Fibroblast of skin of left quadriceps (primary cell): ENCODE measurements at places on chromosomes 5 and 9.

GRCh38 chr9:34291023-34291422, 38.0 kb downstream of the KIF24 start:
- no peak for DNase-seq

DNA sequence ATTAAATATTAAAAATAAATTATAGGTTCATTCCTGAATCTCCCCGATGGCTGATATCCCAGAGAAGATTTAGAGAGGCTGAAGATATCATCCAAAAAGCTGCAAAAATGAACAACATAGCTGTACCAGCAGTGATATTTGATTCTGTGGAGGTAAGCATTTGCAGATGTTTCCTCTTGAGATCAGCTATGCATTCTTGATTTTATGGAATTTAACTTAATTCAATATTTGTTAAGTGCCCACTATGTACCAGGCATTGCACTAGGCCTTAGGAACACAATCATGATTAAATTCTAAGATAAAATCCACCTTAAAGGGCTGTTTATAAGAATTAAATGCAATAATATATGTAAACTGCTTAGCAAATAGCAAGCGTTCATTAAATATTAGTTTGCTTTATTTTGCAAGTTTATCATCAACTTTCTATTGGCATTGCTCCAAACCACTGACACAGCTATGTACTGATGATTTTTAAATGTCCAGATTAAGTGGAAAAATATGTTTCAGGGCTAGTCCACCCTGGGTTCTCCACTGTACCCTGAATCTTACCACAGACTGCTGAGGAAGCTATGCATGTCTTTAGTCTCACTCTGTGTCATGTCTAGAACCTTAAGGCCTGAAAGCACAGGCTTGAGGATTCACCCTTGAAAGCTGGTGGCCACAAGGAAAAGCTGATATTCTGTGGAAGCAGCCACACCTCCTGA, 33.2 kb downstream of the SLC22A4 start:
- peak; percentile 47 for DNase-seq

- DNase-seq, result no peak
Measured at GRCh38 chr9:103281126-103281525, 286.0 kb downstream of the CYLC2 start.

DNA sequence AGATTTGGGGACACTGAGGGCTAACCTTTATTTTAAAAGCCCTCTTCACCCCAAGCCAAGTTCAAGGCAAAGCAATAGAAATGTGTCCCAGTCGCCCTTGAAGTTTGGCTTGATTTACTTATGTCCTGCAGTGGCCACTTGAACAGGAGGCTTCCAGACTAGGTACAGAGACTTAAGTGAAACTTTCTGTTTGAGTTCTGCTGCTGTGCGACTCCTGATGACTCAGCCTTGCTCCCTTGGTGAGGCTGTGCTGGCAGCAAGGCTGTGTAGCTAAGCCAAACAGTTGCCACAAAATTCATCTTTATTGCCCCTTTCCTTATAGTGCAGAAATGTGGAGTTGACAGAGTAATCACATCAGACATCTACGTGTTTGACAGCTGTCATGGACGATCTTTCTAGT, 68.8 kb upstream of the NTRK2 start:
- no peak for DNase-seq

- DNase-seq, result no peak
Measured at GRCh38 chr9:89036891-89037290, 45.6 kb downstream of the S1PR3 start.

- DNase-seq, result no peak
Measured at GRCh38 chr5:64682608-64683007, 7.7 kb upstream of the SHISAL2B start.

GRCh38 chr9:88355166-88355565, 33.1 kb upstream of the SPIN1 start:
- no peak for DNase-seq

DNA sequence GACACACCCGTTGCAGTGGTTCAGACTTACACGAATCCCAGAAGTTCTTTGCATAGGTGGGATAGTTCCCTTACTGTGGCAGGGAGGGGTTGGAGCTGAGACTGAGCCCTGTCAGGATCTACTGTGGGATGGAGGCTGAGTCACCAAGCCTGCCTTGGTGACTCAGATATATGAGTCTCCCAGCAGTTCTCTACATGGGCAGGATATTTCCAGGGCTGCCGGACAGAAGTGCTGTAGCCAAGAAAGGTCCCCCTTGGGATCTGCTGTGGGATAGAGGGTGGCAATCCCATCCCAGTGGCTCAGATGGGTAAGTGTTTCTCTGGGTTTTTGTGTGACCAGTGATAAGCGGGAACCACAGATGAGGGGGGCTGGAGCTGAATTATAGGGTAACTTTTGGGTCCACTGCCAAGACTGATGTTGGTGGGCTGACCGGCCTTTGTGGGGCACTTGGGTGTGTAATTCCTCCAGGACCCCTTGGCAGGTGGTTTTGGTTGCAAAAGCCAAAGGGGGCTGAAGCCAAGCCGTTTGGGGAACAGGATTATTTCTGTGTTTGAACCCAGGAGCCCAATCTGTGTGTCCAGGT, 18.7 kb downstream of the XRCC4 start:
- DNase-seq, result peak; percentile 49

- no peak for DNase-seq
Measured at GRCh38 chr5:88806338-88806737, 76.6 kb downstream of the MEF2C start.

GRCh38 chr9:124290053-124290591, 32.4 kb downstream of the NEK6 start:
- DNase-seq, result no peak

GRCh38 chr5:32785611-32786254, 74.6 kb downstream of the NPR3 start:
- no peak for DNase-seq

- no peak for DNase-seq
Measured at GRCh38 chr5:16144416-16144815, 35.2 kb downstream of the MARCHF11 start.

- no peak for DNase-seq
Measured at GRCh38 chr5:82349652-82350051, 71.5 kb upstream of the RPS23 start.

GRCh38 chr5:3606121-3606831, 10.6 kb downstream of the IRX1 start:
- no peak for DNase-seq

DNA sequence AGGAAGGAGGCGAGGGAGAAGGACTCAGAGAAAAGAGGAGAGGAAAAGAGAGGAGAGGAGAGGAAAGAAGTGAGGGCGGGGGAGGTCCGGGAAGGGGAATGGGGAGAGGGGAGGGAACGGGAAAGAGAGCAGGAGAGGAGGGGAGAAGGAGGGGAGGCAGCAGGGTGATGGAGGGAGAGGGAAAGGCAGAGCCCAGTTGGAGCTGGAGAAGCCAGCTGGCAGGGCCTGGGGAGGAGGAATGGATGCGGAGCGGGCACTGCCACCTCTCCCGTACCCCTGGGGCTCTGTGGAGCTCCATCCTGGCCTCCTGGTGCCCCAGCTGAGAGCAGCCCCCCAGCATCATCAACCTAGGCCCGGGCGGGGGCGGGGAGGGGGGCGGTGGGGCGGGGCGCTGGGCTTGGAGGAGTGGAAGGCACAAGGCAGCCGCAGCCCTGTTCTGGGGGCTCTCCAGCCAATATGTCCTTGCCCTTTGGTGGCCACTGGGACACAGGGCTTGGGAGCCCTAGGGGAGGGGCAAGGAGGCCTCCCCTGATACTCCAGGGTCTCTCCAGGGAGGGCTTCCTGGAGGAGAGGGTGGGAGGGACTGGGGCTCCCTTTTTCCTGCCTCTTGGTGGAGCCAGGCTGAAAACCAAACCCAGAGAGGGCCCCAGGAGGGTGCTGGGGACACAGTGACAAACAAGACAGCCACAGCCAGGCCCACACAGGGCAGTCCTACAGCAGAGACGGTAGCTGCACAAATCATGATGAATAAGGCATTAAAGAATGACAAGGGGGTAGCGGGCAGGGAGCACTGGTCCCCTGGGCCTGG, 123.7 kb downstream of the C9orf50 start:
- DNase-seq, result no peak

DNA sequence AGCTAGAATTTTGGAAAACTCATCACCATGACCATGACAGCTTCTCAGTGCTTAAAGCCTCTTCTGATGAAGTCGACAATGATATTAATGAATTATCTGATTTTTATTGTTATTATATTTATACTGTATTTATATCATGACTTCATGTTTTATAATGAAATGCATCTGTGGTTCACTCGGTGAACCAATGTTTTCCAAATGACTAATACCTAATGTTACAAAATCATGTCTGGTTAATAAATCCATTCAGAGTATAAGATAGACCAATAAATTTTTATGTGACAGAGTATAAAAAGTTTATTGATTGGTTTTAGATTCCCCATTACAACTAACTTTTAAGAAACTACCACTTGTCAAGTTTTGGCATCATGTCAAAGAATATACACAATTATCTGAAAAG, 416.5 kb downstream of the MLLT3 start:
- peak; percentile 48 for DNase-seq

DNA sequence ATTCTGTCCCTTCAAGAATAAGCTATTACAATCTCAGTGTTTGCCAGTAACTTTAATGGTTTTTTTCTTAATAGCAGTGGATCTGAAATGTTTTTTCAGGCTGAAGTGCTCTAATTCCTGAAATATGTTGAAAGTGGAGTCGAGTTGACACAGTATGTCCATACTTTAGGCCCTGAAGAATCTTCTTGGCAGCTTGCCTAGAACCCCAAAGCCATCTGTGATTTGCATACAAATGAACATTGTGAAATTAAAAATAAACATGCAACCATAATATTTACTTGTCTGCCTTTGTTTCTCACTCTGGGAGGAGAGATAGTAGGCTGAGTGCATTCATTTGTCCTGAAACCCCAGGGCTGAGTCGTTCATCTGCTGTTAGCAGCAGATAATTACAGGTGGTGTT, 152.7 kb downstream of the ADCY2 start:
- DNase-seq, result no peak

- DNase-seq, result no peak
Measured at GRCh38 chr9:88425538-88425950, 37.3 kb downstream of the SPIN1 start.

DNA sequence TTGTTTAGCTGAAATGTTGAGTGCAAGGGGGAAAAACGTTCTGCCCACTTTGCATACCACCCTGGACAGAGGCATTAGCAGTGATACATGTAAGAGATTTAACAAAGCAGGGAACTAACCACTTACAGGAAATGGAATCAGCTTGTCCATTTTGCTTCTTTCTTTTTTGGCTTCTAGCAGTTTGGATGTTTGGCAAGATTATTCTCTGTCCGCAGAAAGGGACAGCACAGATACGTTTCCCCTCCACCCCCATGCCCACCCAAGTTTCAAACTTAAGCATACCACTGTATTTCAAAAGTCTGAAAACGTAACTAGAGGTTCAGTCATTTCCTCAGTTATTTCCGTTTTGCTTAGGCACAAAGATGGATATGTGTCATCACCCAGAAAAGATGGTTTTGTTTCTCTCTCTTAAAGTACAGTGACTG, 118.4 kb downstream of the GDNF start:
- DNase-seq, result no peak

- DNase-seq, result no peak
Measured at GRCh38 chr9:6113312-6113711, 97.9 kb upstream of the RANBP6 start.

DNA sequence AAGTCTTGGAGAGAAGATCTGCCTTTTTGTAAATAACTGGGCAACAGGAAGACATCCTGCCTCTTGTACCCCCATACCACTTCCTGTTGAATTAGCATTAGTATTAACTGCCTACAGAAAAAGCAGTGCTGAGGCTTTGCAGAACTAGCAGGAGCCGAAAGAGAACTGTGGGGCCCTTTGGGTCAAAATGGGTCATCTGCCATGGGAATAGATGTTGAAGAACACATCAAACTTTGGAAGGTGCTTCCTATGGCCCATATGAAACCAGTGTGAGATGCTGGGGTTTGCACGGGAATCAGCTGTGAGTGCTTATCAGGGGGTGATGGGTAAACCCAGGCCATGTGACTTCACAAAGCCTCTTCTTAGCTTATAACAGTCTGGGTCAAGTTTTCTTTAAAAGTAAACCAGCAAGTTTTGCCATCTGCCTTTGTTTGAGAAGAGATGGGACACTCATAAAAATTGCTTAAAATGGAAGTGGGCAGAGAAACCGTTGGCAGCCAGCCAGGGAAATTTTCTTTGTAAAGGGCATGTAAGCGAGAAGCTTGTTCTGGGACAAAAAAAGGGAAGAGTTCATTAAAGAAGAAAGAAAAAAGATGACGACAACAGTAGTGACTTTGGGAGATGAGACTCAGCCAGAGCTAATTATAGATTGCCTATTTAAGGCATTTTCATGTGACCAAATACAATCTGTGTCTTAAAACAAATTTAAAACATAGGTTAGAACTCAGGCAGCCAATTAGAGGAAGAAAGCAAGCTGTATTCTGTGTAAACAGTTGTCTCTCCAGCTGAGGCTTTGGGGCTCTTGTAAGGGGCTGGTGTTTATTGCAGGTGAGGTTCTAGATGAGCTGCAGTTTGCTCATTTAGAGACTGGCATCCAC, 4.4 kb downstream of the SLC25A25 start:
- DNase-seq, result no peak

DNA sequence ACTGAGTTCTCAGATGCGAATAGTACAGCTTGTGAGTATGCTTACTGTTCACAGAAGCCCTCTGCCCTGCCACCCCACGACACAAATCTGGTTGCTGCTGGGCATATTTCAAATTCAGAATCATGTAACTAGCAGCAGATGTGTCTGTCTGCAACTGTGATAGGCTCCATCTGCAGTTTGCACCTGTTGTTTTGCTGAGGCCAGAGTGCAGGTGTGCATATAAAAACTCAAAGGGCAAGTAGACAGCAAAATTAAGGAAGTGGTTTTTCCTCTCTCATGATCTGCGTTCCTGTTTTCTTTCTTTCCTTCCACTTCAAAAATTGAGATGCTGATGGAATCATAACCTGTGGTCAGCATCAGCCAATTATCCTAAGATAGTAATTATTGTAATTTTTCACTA, 1000.5 kb downstream of the PTPRD start:
- no peak for DNase-seq

- no peak for DNase-seq
Measured at GRCh38 chr9:123397975-123398374, 42.0 kb downstream of the CRB2 start.

DNA sequence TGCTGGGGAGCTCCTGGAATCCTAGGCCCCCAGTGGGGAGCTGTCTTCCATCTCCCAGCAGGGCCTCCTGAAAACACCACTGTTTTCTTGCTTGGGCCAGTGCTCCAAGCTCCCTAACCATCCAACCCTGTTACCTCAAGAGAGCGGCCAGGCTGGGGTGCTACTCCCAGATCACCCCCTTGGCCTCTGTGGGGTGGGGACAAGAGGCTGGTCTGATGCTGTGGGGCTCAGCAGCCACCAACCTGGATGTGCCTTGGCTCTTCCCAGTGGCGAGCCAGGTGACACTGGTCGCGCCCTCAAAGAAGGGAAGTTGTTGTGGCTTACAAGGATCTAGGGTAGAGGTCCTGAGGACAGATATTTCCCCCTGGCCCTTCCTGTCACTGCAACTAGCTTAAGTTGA, 49.0 kb downstream of the SECISBP2 start:
- DNase-seq, result no peak

GRCh38 chr9:113590991-113591898, 127.7 kb downstream of the RGS3 start:
- no peak for DNase-seq

DNA sequence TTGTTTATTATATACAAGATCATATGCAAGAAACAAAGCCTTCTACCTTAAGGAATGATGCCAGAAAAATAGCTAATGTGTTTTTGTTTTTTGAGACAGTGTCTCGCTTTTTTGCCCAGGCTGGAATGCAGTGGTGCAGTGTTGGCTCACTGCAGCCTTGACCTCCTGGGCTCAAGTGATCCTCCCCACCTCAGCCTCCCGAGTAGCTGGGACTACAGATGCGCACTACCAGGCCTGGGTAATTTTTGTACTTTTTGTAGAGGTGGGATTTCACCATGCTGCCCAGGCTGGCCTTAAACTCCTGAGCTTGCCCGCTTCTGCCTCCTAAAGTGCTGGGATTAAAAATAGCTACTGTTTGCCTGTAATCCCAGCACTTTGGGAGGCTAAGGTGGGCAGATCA, 15.1 kb downstream of the ERCC6L2 start:
- DNase-seq, result no peak
